ENCODE measurements at places on chromosomes 1 and 21.

- DNase-seq = no peak
Observed at GRCh38 chr1:95308276-95309030, 74.4 kb downstream of the RWDD3 start.

GRCh38 chr1:88549536-88549935 lies 134.5 kb upstream of the PKN2 start:
- DNase-seq = no peak

DNA sequence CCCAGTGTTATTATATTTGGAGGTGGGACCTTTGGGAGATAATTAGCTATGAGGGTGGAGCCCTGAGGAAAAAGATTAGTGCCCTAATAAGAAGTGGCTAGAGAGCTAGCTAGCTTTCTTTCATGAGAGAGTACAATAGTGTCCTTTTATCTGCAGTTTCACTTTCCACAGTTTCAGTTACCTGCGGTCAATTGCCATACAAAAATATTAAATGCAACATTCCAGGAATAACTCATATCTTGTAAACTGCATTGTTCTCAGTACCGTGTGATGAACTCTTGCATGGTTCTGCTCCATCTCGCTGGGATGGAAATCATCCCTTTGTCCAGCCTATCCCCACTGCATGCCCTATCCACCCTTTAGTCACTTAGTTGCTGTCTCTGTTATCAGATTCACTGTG lies 201.6 kb downstream of the RWDD3 start:
- no peak for DNase-seq

GRCh38 chr1:212533148-212533517 lies 75.4 kb upstream of the ATF3 start:
- DNase-seq = no peak

GRCh38 chr1:205325334-205325884 lies 3.9 kb upstream of the NUAK2 start:
- peak; percentile 54 for DNase-seq

DNA sequence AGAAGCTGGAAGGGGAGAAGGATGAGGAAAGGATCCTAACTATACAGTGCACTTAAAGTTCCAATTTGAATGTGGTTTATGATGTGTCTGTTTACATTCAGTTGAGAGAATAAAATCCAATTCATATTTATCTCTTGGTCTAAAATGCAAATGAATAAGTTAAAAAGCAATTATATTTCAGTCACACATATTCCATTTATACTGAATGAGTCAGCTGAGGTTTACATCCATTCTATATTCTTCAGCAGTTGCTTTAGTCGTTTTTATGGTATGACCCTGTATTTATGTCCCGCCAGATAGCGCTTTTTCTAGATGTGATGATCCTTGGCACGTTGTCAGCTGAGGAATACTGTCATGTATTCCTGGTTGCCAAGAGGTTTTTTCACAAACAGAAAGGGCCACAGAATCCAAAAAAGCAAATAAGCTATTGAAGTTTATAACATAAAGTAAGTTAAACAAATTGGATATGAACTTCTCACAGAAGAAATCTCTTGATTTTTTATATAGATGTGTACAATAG lies 866.2 kb downstream of the NCAM2 start:
- DNase-seq = no peak

DNA sequence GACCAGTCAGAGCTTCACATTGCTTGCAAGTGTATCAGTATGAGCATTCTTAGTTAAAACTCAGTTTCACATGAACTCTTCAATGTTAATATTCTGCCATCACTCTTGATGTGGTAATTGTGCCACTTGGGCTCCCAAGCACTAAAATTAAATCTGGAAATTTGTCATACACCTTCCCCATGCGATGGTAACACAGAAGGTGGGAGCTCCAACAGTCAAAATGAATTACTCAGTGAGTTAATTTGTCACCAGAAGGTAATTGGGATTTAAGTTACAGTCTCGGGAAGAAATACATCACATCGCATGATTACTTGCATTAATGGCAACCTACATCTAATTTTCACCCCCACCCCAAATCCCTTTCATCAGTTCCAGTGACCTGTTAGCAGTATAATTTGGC lies 376.5 kb upstream of the DAB1 start:
- DNase-seq = no peak

GRCh38 chr1:8427986-8428385 lies 110.1 kb downstream of the SLC45A1 start:
- no peak for DNase-seq

DNA sequence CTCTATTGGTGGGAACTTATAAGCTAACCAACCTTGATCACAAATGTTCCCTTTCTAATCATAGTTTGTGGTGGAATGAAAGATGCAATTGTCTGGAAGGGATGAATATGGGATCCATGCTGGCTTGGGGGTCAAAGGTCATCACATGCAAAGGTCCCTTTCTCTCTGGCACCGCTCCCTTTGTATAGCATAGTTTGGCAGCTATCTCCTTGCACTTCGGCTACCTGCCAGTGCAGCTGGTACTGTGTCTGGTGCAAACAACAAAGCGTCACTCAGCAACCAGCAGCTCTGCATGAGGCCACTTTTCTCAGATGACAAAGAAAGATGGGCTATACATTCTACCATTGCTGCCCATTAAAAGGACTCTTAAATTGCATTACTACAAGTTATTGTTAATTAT lies 188.2 kb upstream of the NFIA start:
- DNase-seq = no peak

Measured in activated CD4-positive, alpha-beta memory T cell treated with anti-CD3 and anti-CD28 coated beads, Interleukin-2, amount 10 ng/mL, durations not matched to agents 7 days and 5 days (primary cell).